LHCN-M2 (cell line): ENCODE measurements at places on chromosomes 1 and 21. TPM values are rescaled to one million over a fixed set of nuclear protein-coding genes. Genes with fewer than 3 reads are reported as not detected.
A peak's percentile ranks its signal among the peaks of the same experiment; 100 is the strongest.

- DNase-seq = peak; percentile 44
Measured at GRCh38 chr21:17925000-17925610, 105.9 kb upstream of the C21orf91 start.

DNA sequence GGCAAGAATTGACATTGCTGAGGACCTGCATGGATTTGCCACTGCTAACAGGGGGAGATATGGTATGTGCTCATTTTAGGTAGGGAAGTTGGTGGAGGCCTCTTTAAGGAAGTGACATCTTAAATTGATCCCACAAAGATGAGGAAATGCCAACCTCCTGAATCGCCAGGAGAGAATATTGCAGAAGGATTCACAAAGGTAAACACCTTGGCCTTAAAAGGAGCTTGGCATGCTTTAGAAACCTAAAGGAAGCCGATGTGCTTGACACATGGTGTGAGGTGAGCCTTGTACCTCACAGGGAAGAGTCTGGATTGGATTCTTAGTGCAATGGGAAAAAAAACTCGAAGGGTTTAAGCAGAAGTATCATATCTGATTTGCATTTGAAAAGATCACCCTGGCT lies 470.5 kb upstream of the DAB1 start:
- DNase-seq = no peak

DNA sequence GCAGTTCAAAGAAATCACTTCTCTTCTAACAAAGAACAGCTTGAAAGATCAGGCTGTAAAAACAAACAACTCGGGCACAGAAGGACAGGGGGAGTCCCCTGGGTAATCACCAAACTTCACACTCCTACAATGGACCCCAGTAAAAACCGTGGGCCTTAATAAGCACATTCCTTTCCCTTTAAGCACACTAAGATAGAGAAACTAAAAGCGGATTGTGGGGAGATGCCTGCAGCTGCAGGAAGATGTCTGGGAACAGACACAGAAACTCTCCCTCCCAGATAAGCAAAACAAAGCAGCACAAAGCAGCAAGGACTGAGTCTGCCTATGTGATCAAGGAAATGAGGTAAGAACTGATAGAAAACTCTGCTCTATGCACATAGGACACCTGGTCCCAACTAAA lies 37.6 kb upstream of the CTBS start:
- DNase-seq = peak; percentile 39

CAPN2 gene
- total RNA-seq = 642 and 718 TPM in 2 replicates
